Type B pancreatic cell (in vitro differentiated cells): ENCODE measurements at places on chromosomes 7 and 10. TPM values are rescaled to one million over a fixed set of nuclear protein-coding genes. Genes with fewer than 3 reads are reported as not detected.
A peak's percentile ranks its signal among the peaks of the same experiment; 100 is the strongest.

DNA sequence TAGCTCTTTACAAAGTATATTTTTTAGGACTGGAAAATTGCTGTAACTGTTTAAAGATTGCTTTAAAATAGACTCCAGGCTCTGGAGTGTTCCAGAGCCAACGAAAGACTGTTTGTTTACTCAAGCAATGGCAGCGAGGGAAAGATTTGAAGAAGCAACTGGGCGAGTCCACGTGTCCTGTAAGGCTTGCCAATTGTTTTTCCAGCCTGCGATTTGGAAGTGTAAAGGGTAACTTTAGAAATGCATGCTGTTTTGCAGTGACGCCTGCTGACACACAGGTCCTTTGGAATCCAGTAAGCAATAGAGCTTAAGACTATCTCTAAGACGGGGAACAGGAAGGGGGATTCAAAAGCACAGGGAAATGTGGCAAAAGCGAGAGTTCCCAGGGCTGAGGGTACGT, 55.8 kb downstream of the TACC2 start:
- H3K27ac ChIP-seq, result peak overlapping the region; percentile 9
- H3K36me3 ChIP-seq, result no peaks in the 10 kb centered on the region
- H3K27me3 ChIP-seq, result no peaks in the 10 kb centered on the region
- H3K4me3 ChIP-seq, result peak overlapping the region; percentile 68
- H3K4me1 ChIP-seq, result peaks cover 17% of the 10 kb centered on the region
- no peak for DNase-seq

DNA sequence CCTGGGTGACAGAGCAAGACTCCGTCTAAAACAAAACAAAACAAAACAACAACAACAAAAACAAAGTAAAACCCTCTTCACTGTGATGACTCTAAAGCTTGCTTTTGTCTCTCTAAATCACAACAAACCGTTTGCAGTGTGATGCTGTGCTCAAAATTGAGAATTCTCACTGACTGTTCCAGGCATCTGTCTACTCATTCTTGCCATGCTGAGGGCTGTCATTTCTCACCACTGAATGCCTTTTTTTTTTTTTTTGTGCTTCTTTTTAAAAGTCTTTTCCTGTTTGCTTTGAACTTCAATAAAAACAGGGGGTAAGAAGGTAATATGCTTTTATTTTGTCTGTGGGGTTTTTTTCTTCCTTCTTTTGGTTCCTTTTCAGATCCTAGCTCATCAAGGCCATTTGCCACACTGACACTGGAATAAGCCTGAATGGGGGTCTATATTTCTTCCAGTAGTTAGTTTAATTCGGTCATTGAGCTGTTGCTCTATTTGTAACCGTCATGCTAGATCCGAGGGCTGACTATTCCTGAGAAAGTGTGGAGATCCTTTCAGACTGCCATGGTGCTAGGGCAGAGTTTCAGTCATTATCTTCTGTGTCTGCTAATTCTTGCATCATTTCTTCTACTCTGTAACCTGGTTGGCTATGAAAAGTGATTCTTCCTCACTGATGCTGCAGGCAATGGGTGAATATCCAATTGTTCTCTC, 10.6 kb downstream of the FAS start:
- H3K4me3 ChIP-seq, result no peak overlapping the region
- peak overlapping the region; percentile 12 for H3K27ac ChIP-seq
- peaks cover 3% of the 10 kb centered on the region for H3K27me3 ChIP-seq
- peaks cover 9% of the 10 kb centered on the region for H3K4me1 ChIP-seq
- DNase-seq, result no peak

- no peaks in the 10 kb centered on the region for H3K36me3 ChIP-seq
- no peak overlapping the region for H3K27ac ChIP-seq
- H3K4me1 ChIP-seq, result no peaks in the 10 kb centered on the region
- no peak for DNase-seq
These were observed 277.7 kb downstream of the ZEB1 start for GRCh38 chr10:31596765-31597164.

NPTX2 gene
- 14.2 and 24.6 TPM in 2 replicates for total RNA-seq

- DNase-seq, result no peak
- H3K4me1 ChIP-seq, result peaks cover 14% of the 10 kb centered on the region
- H3K27me3 ChIP-seq, result peaks cover 21% of the 10 kb centered on the region
- peaks cover 3% of the 10 kb centered on the region for H3K36me3 ChIP-seq
These were observed 32.5 kb downstream of the C10orf105 start for GRCh38 chr10:71687077-71687476.

HMX2 gene
- total RNA-seq, result 0.19 TPM in 1 of 2 replicates, not detected in the other

SPACDR gene
- total RNA-seq, result 1.4 and 2.8 TPM in 2 replicates

DNA sequence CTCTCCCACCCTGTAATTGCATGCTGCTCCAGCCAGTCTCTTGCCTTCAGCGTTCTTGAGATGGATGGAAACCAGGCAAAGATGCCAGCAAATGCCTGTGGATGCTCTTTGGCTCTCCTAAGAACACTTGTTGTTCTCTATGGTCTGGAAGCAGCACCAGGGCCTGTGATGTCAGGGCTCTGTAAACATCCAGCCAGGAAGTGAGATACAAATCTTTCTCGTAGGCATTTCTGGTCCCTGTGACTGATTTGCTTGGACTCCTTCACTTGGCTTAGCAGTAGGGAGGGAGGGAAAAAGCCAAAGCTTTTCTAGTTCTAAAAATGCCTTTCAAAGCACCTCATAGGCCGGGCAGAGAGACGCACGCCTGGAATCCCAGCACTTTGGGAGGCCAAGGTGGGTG, 201.3 kb downstream of the REEP3 start:
- no peaks in the 10 kb centered on the region for H3K36me3 ChIP-seq
- DNase-seq, result no peak
- no peak overlapping the region for H3K27ac ChIP-seq
- H3K27me3 ChIP-seq, result peaks cover 14% of the 10 kb centered on the region
- H3K4me1 ChIP-seq, result peaks cover 11% of the 10 kb centered on the region
- no peak overlapping the region for H3K4me3 ChIP-seq

FKBP6 gene
- not detected in 2 replicates for total RNA-seq

- DNase-seq, result no peak
- peaks cover 15% of the 10 kb centered on the region for H3K36me3 ChIP-seq
- peaks cover 23% of the 10 kb centered on the region for H3K4me1 ChIP-seq
- H3K27ac ChIP-seq, result no peak overlapping the region
- H3K4me3 ChIP-seq, result no peak overlapping the region
These were observed 195.3 kb downstream of the PPP1R9A start for GRCh38 chr7:95102662-95103061.

GRCh38 chr10:77051837-77052236, 585.8 kb downstream of the KCNMA1 start:
- no peaks in the 10 kb centered on the region for H3K4me1 ChIP-seq
- no peaks in the 10 kb centered on the region for H3K36me3 ChIP-seq
- peaks cover 13% of the 10 kb centered on the region for H3K27me3 ChIP-seq

DNA sequence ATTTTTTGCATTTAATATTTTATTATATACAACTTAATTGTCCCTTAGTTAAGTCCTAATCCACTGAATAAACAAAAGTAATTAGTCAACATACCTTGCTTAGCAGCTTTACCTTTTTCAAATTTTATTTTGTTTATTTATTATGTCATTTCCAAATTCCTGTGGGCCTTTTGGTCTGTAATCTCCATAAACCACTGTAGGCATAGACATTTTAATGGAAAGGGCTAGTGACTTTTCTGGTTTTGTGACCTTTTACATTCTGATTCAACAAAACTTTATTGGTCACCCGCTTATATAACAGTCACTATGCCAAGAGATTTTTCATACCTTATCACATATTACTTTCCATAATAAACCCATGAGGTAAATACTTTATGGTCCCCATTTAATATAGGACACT, 181.3 kb upstream of the PRPS1L1 start:
- H3K4me3 ChIP-seq, result no peak overlapping the region
- H3K27me3 ChIP-seq, result peaks cover 6% of the 10 kb centered on the region
- no peaks in the 10 kb centered on the region for H3K36me3 ChIP-seq
- no peak overlapping the region for H3K27ac ChIP-seq

DNA sequence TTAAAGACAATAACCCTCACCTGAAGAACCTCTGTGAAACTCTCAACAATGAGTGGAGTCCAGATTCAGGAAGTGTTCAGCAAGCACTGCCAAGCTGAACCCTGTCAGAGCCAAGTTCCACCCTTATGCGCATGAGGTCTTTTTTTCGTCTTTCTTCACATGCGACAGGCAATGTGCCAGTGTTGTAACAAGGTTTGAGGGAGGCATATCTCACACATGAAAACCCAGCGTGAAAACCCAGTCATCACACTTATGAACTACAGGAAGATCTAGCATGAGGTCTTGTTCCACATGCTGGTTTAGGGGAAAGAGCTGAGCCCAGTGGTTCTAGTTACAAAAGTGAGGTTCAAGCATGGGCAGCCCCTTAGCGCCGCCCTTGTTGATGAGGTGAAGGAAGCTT, 49.7 kb downstream of the RABGEF1 start:
- no peaks in the 10 kb centered on the region for H3K4me1 ChIP-seq
- DNase-seq, result no peak
- H3K4me3 ChIP-seq, result no peak overlapping the region
- H3K36me3 ChIP-seq, result peaks cover 29% of the 10 kb centered on the region
- H3K27me3 ChIP-seq, result no peaks in the 10 kb centered on the region

GRCh38 chr7:28842769-28843295, 115.3 kb downstream of the TRIL start:
- H3K27ac ChIP-seq, result no peak overlapping the region
- H3K36me3 ChIP-seq, result no peaks in the 10 kb centered on the region
- H3K27me3 ChIP-seq, result peaks cover 13% of the 10 kb centered on the region
- peaks cover 15% of the 10 kb centered on the region for H3K4me1 ChIP-seq
- no peak for DNase-seq

GRCh38 chr10:61639952-61640351, 22.8 kb upstream of the CABCOCO1 start:
- H3K4me3 ChIP-seq, result no peak overlapping the region
- H3K27me3 ChIP-seq, result no peaks in the 10 kb centered on the region
- peaks cover 30% of the 10 kb centered on the region for H3K4me1 ChIP-seq
- no peak for DNase-seq

DNA sequence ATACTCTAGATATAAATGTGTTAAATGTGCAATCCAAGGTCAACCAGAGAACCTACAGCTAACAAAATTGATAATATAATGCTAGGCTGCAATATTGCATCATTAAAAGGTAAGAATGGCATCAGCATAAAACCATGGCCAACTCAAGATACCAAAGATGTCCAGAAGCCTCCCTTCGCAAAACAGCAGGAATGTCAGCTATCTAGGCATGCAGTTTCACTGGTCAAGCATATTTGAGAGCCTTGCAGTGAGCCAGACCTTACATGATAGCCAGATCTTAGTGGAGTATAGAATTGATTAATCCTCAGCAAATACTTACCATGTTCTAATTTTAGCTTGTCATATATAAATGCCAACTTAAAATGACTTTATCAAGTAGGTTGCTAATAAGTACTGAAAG, 138.8 kb downstream of the ZEB1 start:
- no peaks in the 10 kb centered on the region for H3K27me3 ChIP-seq
- H3K27ac ChIP-seq, result no peak overlapping the region
- DNase-seq, result no peak
- peaks cover 13% of the 10 kb centered on the region for H3K36me3 ChIP-seq

HYAL4 gene
- total RNA-seq, result 0.21 TPM in 1 of 2 replicates, not detected in the other

- H3K4me3 ChIP-seq, result peak overlapping the region; percentile 62
- H3K36me3 ChIP-seq, result no peaks in the 10 kb centered on the region
- no peaks in the 10 kb centered on the region for H3K27me3 ChIP-seq
- no peak for DNase-seq
- H3K27ac ChIP-seq, result peak overlapping the region; percentile 90
- peaks cover 50% of the 10 kb centered on the region for H3K4me1 ChIP-seq
These were observed 53.1 kb downstream of the CUX1 start for GRCh38 chr7:101870361-101871062.

GRCh38 chr10:8013006-8013405, 41.5 kb upstream of the GATA3 start:
- no peak overlapping the region for H3K27ac ChIP-seq
- H3K4me3 ChIP-seq, result no peak overlapping the region
- no peak for DNase-seq
- H3K36me3 ChIP-seq, result peaks cover 25% of the 10 kb centered on the region

PIK3CG gene
- not detected in 2 replicates for total RNA-seq

DNA sequence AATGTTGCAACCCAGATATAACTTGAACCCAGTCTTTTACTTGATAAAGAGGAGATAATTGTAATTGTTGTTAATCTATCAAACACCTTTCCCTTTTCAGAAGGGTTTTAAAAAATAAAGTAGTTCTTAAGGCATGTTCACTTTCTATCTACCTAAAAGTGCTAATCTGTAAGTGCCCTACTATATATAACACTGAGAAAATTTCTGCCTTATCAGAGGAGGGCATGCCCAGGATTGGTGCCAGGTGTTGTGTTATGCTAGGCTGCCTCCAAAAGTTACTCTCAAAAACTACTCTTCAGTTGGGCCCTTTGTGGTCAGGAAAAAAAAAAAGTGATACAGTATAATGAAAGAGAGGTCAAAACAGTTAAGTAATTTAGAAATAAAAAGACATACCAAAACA, 36.3 kb downstream of the SMNDC1 start:
- DNase-seq, result no peak
- H3K4me1 ChIP-seq, result peaks cover 22% of the 10 kb centered on the region
- no peaks in the 10 kb centered on the region for H3K27me3 ChIP-seq
- no peak overlapping the region for H3K27ac ChIP-seq
- no peaks in the 10 kb centered on the region for H3K36me3 ChIP-seq
- no peak overlapping the region for H3K4me3 ChIP-seq

- no peaks in the 10 kb centered on the region for H3K4me1 ChIP-seq
- peaks cover 7% of the 10 kb centered on the region for H3K27me3 ChIP-seq
- H3K4me3 ChIP-seq, result no peak overlapping the region
- H3K27ac ChIP-seq, result no peak overlapping the region
- H3K36me3 ChIP-seq, result no peaks in the 10 kb centered on the region
These were observed 392.0 kb downstream of the NRG3 start for GRCh38 chr10:82267014-82267413.

FANK1 gene
- 9.5 and 11.8 TPM in 2 replicates for total RNA-seq

DNA sequence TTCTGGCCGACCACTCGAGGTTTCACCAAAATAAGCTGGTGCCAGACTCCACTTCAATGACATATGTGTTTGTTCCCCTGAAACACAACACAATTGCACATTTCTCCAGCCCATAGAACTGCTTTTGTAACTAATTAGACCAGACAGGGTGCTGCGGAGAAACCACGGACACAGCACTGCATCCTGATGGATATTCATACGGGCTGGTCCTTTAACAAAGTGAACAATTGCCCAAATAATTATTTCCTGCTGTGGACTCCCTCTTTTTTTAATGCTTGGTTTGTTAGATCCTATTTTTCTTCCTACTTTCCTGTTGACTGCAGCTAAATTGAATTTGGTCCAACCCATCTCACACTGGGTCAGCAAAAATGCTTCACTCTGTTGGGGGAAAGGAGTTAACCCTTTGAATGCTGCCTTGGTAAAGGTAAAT, 198.6 kb upstream of the BMPER start:
- DNase-seq, result no peak
- H3K4me3 ChIP-seq, result peak overlapping the region; percentile 4
- H3K36me3 ChIP-seq, result peaks cover 16% of the 10 kb centered on the region

MEOX2 gene
- 3.0 TPM in 1 of 2 replicates, not detected in the other for total RNA-seq
